ENCODE measurements at places on chromosomes 4 and X. TPM values are rescaled to one million over a fixed set of nuclear protein-coding genes. Genes with fewer than 3 reads are reported as not detected.

DNA sequence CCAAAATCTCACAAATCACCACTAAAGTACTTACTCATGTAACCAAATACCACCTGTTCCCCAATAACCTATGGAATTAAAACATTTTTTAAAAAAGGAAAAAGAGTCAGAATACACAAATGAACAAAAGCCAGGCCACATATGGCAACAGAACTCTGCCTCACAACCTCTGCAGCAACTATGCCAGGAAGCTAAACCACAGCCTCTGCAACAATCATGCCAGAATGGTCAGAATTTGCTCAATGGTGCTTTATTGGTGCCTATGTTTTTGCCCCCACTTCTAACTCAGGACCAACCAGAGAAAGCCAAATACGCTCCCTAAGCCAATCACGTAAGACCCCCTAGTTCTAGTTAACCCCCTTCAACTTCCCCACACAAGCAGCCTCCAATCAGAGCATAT, 69.6 kb downstream of the HOPX start:
- no peak for ATAC-seq

GRCh38 chr4:68780232-68780631, 35.6 kb upstream of the UGT2B10 start:
- ATAC-seq = no peak

The BMP2K gene
- 49.8 TPM for total RNA-seq

The MAGEA11 gene
- total RNA-seq = not detected

The GYG2 gene
- 4.8 TPM for total RNA-seq

The BMPR1B gene
- total RNA-seq = 14.7 TPM

The CSAG2 gene
- not detected for total RNA-seq
